Stimulated activated CD8-positive, alpha-beta memory T cell treated with anti-CD3 and anti-CD28 coated beads, Interleukin-7, amount 100 ng/mL, for 1 hour (primary cell): ENCODE measurements at places on chromosomes 4 and X.

- DNase-seq, result no peak
These were observed 26.7 kb upstream of the BMP2K start for GRCh38 chr4:78749258-78749971.

GRCh38 chr4:162162672-162163071 is 1.1 kb downstream of the FSTL5 start:
- no peak for DNase-seq

GRCh38 chr4:71355045-71355444 is 16.2 kb downstream of the SLC4A4 start:
- no peak for DNase-seq

DNA sequence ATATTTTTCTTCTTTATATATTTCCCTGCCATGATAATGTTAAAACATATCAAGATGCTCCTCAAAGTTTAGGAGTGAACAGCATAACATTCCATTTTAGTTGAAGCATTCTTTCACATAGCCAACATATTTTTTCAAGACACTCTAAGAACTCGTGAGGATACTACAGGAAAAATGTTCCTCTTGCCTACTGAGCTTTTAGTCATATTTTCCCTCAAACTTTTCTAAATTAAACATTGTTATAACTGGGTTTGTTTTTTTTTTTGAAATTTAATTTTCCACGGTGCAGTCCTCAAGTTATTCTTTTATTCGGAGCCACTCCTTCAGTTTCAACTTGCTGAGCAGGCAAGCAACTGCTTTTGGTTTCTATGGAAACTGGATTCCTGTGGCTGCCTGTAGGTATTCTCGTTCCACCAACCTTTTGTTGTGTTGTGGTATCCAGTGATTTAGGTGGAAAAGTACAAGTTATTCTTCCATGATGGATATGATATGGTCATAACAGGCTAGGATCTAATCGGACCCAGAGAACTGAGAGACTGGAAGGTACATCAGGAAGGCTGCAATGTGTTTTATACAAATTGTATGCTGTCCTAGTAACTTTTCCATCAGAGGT is 248.0 kb downstream of the TRIML1 start:
- DNase-seq, result no peak

- no peak for DNase-seq
These were observed 130.9 kb upstream of the RPS6KA3 start for GRCh38 chrX:20397587-20397986.
